ENCODE measurements at places on chromosomes 7 and 10.

- DNase-seq, result no peak
Measured at GRCh38 chr10:10054466-10054865, 963.2 kb upstream of the CELF2 start.

DNA sequence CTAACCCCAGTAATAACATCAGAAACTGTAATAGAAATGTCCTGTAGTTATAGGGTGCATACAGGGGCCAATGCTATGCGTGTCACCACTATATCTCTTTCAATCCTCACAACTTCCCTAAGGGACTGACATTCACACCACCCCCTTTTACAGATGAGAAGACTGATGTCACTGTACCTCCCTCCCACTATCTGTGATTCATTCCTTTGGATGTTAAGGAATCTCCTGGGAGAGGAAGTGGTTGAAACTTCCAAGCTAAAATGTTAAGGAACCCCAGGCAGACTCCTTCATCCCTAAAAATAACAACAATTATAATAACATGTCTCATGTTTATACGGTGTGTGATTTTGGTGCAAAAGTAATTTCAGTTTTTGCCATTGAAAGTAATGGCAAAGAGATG, 5.4 kb downstream of the COL13A1 start:
- DNase-seq, result no peak

- DNase-seq, result no peak
Measured at GRCh38 chr10:49743464-49744075, 18.6 kb downstream of the OGDHL start.

DNA sequence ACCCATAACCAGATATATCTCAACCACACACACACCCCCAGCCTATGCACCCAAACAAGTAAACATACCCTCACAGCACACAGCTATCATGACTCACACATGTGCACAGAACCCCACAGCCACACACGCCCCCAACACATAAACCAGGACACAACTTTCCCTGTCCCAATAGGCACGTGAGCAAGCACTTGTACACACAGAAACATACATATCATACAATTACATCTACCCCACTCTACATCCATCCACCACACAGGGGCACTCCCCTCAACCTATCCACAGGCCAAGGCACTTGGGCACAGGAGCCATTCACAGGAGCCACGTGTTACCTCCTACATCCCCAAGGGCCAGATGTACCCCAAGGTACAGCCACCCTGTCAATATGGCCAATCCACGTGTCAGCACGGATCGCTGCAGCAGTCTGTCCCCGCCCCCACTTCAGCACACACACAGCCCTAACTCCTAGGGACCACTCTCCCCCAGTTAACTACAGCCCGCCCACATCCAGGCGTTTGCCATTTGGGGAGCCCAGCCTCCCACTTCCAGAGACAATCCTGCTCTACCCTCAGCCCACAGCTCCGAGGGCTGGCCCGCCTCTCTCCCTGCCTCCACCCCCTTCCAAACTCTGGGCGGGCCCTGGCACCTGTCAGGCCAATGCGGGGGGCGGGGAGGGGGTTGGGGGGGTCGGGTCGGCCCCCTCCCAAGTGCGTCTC, 163.5 kb downstream of the SH3PXD2A start:
- DNase-seq, result peak; percentile 30

GRCh38 chr10:60974463-60975149, 30.6 kb upstream of the RHOBTB1 start:
- DNase-seq, result no peak

DNA sequence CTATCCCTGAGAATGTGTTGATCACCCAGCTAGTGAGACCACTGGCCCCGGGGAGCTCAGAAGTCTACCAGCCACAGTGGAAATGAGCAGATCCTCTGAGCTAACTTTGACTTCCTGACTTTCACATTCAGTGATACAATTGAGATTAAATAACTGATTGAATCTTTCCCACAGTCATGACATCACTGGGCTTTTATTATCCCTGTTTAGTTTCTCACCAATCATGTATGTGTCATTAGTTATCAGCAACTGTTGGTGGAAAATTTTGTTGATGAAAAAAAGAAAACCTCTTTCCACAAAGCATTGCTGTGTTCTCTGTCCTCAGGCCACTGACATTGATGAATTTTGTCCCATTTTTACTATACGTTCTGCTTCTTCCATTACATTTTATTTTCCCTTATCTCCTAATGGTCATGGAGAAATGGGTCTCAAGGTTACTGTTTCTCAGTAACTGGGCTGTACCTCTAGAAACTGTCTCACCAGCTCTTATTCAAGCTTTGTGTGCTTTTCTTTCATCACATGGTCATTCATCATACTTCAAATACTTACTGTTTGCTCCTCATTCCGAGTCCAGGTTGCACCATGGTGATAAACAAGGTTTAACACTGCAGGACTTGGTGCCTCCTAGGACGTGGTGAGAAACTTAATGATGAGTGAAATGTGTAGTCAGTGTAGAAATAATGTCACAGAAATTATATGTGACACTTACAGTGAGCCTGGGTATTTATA, 304.7 kb downstream of the CDK14 start:
- DNase-seq, result no peak

Data from T-helper 2 cell (primary cell).